ENCODE measurements at places on chromosomes 2 and 18.

- peak; percentile 84 for DNase-seq
Observed at GRCh38 chr2:106156305-106157296, 37.5 kb downstream of the UXS1 start.

GRCh38 chr2:140905083-140905781, 1225.6 kb downstream of the LRP1B start:
- DNase-seq = no peak

DNA sequence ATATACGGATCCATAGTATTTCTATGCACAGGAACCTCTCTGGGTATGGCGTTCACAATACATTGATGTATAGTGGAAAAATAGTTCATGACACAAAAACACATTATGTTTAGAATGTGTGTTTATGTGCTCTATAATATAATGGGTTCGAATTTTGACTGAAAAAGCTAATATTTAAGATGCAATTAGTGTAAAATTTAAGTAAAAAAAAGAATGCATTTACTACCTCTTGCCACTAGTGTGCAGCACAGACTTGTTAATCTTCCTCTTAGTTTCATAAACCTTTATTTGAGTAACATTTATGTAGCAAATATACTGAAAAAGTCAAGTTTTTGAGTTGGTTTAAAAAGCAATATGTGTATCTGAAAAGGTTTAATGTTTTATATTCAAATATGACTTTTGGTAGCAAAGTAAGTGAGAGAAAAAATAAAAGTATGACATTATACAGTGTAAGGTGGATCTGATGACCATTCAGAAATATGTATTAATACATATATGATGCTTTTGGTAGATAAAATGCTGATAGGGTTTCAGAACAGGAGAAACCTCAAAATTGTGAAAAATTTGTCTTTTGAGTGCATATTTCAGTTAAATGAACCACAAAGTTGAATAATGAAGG, 49.4 kb downstream of the CCDC102B start:
- peak; percentile 44 for DNase-seq

- no peak for DNase-seq
Observed at GRCh38 chr2:75474115-75474514, 86.6 kb downstream of the EVA1A start.

DNA sequence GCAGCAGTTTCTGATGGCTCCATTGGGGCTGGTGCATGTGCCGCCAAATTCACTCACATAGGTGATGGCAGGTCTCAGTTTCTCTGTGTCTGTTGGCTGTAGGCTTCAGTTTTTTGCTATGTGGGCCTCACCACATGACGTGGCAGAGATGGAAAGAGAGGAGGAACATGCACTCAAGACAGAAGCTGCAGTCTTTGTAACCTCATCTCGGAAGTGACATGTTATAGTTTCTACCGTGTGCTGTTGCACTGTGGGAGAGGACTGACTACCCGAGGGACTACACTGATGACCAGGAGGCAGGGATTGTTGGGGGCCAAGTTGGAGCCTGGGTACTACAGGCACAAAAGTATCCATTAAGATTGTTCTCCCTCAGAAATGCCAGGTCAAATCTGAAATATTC, 9.2 kb upstream of the CNRIP1 start:
- DNase-seq = no peak

DNA sequence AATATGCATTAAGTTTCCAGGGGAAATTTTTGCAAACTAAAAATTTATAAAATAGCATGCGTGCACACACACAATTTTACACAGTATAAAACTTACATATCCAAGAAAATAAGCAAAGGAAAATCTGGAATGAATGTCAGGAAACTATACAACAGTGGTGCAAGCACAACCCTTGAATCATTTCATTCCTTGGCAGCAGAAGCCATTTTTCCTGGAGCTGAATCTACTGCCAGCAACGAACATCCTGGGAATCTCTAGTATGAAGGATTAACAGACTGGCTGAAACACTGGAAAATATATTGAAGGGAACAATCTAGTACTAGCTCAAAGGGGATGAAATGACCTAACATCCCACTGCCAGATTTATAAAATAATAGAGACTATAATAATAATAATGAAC, 235.3 kb downstream of the DYM start:
- DNase-seq = no peak

DNA sequence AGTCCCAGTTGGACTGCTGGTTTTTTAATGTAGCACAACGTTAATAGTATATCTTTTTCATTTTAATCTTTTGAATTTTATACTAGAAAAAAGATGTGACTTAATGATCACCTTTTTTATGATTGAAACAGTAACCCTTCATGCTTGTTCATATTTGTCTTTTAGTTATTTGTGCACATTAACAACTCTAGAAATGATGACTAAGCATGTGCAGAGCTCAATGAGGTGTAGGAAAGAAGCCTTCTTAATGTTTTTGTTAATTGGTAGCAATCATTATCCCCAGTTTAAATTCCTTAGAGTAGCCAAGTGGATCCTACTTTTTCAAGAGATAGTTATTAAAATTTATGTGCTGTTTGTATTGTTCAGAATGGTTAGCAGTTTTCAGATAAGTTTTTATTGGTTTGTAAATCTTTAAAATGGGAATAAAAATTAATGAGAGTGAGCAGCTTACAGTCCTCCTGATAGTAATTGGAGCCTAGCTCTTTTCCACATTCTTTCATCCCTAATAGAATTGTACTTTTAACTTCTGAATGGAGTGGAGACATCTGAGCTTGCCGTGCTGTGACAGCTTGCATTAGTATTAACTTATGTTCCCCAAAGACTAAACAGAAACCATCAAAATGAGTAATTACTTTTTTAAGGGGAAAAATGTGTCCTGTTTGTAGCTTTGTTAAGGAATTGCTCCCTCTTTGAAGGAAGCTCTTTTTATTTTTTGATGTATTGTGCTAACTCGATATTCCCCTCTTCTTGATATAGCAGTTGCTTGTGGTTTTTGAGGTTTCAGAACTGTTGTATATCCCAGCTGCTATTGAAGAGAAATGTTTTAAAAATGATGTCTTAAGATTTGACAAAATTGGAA, 17.3 kb downstream of the PIK3C3 start:
- DNase-seq = no peak

GRCh38 chr18:35334821-35335220, 9.4 kb downstream of the ZNF24 start:
- peak; percentile 69 for DNase-seq

GRCh38 chr2:16507655-16508489, 157.8 kb downstream of the CYRIA start:
- peak; percentile 13 for DNase-seq

GRCh38 chr2:214740867-214741395, 68.6 kb downstream of the BARD1 start:
- DNase-seq = no peak

DNA sequence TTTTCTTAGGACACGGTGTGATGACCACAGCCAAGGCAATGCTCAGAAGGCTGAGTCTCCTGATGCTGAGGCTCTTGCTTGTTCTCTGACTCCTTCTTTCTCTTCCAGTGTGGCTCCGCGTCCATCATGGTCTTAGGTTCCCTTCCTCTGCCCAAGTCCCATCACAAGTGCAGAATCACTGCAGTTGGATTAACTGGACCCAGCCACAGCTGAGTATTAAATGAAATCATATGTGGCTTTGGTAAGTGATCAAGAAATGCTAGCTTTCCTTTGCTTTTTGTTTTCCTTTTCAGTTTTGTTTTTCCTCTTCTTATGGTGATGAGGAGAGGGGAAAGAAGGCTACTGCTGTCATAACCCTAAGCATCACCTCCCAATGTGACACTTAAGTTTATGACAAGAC, 375.8 kb downstream of the INSIG2 start:
- DNase-seq = no peak

DNA sequence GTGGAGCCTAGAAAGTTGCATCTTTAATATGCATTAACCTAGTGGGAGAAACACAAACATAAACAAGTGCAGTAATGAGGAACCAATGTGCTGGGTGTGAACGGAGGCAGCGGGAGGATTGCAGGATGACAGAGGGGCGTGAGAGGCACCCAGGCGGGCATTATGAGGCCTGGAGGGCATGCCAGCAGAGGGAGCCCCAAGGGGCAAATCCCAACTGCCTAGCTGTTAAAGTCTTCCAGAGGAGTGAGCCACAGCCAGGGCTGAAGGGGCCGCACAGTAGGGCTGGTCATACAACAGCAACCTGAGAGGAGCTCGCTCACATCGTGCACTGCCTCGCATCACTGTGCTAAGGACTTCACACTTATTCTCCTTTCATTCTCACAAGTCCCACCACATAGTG, 13.3 kb upstream of the PRELID3A start:
- DNase-seq = no peak

GRCh38 chr18:79944126-79944731, 7.2 kb downstream of the SLC66A2 start:
- DNase-seq = no peak

- DNase-seq = peak; percentile 82
Observed at GRCh38 chr2:211766689-211767088, 771.9 kb downstream of the ERBB4 start.

DNA sequence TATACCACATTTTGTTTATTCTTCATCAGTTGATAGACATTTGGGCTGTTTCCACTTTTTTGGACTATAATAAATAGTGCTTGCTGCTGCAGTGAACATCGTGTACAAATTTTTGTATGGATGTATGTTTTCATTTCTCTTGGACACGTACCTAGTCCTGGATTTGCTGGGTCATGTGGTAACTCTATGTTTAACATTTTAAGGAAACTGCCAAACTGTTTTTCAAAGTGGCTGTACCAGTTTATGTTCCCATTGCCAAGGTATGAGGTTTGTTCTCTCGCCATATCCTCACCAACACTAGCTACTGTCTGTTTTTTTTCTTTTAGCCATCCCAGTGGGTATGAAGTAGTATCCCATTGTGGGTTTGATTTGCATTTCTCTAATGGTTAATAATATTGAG, 42.5 kb downstream of the GREB1L start:
- no peak for DNase-seq

GRCh38 chr2:111135910-111136297, 15.2 kb downstream of the BCL2L11 start:
- no peak for DNase-seq

GRCh38 chr2:167294776-167295140, 406.5 kb downstream of the XIRP2 start:
- DNase-seq = peak; percentile 21
